Fibroblast of skin of right biceps (primary cell): ENCODE measurements at places on chromosomes 2 and 18.

- DNase-seq, result no peak
These were observed 284.3 kb downstream of the NUP35 start for GRCh38 chr2:183408562-183408961.

GRCh38 chr2:17680119-17680518 is 73.5 kb downstream of the SMC6 start:
- DNase-seq, result no peak

- DNase-seq, result no peak
These were observed 885.3 kb upstream of the CELF4 start for GRCh38 chr18:38450876-38451275.

- peak; percentile 68 for DNase-seq
These were observed 18.8 kb upstream of the HAAO start for GRCh38 chr2:42810971-42811811.

GRCh38 chr2:107627164-107627563 is 199.5 kb upstream of the RGPD4 start:
- DNase-seq, result no peak

- DNase-seq, result no peak
These were observed 8.8 kb upstream of the SNTG2 start for GRCh38 chr2:941871-942270.

GRCh38 chr2:128396500-128396891 is 77.8 kb upstream of the HS6ST1 start:
- DNase-seq, result peak; percentile 81

DNA sequence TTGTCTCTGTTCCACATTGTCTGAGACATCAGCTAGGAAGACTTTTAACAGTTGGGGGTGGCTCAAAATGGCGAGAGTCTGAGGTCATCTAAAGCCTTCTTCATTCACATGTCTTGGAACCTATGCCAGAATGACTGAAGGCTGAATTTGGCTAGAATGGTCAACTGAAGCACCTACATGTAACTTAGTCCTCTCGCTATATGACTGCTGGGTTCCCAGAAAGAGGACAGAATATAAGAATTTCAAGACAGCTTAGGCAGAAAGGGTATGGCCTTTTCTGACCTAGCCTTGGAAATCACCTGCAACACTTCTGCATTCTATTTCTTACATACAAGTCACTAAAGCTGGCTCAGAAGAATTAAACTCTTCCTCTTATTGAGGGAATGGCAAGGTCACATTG is 75.6 kb upstream of the OTX1 start:
- DNase-seq, result no peak

DNA sequence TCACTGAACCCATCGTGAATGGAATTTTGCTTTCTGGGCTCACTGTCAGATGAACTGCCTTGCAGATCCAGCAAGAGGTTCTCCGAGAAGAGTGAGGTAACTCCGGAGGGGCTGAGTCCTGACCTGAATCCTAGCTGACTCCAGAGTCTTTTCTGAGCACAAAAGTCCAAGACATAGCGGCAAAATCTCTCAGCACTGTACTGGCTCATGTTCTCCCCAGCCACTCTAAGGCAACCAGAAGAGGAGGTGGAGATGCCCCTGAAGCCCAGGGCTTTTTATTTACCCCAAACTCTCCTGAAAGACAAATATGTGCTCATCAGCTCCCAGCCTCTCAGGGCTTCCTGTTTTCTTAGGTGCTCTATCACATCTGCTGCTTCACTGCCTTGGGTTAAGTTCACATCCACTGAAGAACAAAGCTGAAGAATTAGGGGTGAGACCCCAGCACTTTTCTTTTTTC is 221.8 kb downstream of the MREG start:
- no peak for DNase-seq

GRCh38 chr2:240089306-240089705 is 36.0 kb upstream of the OR6B3 start:
- DNase-seq, result no peak

DNA sequence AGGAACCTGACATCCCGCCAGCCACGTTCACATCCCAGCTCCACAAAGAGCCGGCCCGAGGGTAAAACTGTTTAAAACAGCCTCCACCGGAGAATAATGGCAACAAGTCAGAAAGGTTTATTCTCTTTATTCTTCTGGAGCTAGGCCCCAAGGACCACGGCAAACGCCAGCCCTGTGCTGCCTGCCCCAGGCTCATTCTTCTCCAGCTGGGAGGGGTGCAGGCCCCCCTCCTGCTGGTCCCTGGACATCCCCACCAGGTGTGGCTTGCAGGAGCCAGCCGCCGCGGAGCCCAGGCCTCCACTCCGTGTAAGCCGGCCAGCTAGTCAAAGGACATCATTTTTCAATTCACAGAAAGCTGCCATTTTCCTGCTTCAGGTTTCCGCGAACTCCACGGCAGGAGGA is 65.8 kb upstream of the SALL3 start:
- no peak for DNase-seq

DNA sequence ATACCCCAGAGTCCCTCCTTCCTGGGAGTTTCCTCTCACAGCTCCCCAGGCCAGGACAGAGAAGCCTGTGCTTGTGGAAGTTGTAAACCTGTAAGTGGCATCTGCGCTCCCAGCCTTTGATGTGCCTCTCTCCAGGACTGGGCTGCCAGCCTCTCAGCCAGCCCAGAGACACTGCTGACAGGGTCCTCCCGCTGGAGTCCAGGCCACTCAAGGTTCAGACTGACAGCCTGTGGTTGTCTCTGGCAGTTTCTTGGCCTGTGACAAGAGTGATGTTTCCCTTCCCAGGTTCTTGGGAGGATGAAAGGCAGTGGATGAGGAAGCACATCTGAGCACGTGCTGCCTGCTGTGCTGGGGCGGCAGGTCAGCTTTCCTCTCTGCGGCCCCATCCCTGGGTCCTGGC is 3.0 kb downstream of the SLC35F6 start:
- DNase-seq, result no peak

- DNase-seq, result peak; percentile 47
These were observed 92.8 kb downstream of the MARCHF4 start for GRCh38 chr2:216279459-216279858.

DNA sequence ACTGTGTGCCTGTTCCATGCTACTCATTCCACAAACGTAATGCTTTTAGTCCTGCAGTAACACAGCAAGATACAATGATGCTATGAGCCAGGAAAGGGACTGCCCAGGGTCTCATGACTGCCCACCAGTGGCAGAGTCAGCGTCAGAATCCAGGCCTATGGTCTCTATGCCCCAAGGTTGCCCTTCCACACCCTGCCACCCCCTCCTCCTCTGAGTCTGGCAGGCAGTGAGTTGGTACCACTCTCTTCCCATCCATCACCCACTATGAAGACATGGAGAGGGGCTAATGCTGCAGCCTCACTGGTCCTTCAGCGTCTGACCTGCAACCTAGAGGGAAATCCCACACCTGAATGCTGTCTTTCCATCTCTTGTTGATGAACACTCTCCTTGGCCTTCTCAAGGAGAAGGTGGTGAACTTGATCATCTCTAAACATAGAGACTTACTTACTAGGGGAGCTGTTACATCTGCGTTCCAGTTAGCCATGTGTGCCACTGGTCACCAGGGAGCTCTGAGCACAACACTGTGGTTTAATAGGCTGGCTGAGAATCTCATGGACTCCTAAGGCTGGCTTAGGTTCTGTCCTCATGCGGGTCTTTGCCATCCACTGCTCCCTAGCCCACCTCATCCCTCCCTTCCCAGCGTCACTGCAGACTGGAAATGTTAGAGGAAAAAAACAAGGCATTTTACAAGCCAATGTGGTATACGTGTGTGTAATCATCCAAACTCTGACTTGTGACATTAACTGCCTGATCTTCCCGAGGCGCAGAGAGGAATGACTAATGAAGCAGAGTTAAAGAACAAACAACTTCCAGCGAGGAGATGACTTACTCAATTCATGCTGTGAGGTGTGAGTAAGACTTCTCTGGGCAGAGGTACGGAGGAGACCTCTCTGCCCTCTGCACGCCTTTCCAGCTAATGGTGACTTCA is 28.8 kb downstream of the STEAP3 start:
- DNase-seq, result peak; percentile 98

DNA sequence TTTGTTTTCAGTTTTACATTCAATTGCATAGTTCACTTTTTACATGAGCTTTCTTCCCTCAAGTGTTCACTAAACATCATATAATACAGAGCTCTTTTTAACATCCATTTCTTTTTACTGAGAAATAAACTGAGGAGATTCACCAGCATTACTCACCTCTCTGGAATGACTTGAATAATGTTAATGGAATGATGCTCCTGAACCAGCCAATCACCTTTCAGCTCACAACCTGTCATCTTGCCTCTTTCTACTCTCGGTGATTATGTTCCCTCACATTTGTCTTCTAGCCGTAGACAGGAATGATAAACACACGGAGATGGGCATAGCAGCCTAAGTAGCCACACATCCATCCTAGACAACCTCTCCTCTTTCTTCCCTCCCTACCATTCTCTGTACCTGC is 301.7 kb downstream of the PAX3 start:
- peak; percentile 93 for DNase-seq

DNA sequence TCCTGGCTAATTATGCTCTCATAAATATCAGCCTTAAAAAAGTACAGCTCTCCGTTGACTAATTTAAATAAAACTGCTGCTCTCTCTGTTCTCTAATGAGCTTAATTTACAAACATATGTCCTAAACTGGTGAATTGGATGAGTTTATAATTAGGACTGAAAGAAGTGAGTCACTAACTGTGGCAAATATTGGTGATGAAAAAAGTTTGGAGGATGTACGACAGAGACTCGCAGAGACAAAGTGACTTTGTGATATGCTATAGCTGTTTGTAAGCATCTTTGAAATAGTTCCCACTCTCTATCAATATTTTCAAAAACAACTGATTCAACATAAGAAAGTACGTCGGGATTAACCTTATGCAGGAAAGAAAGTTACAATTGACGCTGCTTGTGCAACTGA is 138.9 kb upstream of the TMEFF2 start:
- no peak for DNase-seq

- peak; percentile 34 for DNase-seq
These were observed 199.1 kb downstream of the ZFP36L2 start for GRCh38 chr2:43027097-43027873.

DNA sequence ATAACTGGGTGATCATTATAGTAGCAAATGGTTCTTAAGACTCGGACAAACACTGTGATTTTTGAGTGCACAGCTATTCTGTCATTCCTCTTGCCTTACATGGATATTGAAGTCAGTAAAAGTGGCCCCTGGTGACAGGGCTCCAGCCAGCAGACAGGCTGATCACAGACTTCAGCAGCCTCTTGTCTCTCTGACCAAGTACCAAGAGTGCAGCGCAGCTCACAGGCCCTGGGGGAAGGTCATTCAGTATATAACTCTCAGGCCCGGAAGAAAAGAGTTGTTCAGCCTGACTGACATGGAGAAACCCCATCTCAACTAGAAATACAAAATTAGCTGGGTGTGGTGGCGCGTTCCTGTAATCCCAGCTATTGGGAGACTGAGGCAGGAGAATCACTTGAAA is 202.6 kb downstream of the HRH4 start:
- no peak for DNase-seq

DNA sequence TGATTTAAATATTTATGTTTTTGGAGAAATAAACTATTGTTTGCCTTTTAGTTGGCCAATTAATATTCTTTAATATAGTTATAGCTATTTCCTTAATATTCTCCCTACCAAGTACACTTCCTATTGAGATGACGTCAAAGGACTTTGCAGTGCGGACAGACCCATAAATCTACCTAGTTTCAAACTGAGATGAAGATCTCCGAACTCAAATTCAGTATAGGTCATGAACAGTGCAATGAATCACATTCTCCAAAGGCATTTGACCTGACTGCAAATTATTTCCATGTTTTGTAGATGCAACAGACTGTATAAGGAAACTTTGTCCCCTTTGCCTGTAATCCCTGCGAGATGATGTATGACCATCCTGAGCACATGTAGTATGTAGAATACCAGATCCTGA is 342.6 kb upstream of the FIGN start:
- no peak for DNase-seq

DNA sequence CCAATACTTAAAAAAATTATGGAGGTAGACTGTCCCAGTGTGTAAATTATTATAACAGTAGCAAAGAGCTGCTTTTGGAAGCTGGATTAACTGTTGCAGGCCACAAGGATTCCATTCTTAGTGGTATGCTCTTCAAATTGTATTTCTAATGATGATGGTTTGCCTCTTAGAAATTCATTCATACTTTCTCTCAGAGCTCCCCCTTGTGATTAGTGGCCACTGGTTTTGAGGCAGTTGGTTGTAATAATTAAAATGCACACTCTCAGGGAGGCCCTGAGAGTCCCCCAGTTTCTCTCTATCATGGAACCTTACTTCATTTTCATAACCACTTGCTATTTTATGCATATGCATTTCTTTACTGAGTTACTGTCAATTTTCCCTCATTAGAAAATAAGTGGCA is 122.5 kb downstream of the PLA2R1 start:
- DNase-seq, result peak; percentile 31

DNA sequence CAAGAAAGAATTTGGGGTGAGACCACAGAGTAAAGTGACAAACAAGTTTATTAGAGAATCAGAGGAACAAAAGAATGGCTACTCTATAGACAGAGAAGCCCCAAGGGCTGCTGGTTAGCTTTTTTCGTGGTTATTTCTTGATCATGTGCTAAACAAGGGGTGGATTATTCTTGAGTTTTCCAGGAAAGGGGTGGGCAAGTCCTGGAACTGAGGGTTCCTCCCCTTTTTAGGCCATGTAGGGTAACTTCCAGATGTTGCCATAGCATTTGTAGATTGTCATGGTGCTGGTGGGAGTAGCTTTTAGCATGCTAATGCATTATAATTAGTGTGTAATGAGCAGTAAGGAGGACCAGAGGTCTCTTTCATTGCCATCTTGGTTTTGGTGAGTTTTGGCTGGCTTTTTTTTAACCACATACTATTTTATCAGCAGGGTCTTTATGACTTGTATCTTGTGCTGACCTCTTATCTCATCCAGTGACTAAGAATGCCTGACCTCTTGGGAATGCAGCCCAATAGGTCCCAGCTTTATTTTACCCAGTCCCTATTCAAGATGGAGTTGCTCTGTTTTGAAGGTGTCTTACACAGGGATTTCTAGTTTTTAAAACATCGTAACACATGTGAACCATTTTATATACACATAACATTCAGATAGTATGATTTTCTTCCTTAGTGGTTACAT is 77.8 kb downstream of the MYO1B start:
- no peak for DNase-seq

- no peak for DNase-seq
These were observed 144.1 kb upstream of the SETBP1 start for GRCh38 chr18:44536619-44537018.

GRCh38 chr2:164109006-164109405 is 373.2 kb upstream of the FIGN start:
- no peak for DNase-seq

GRCh38 chr2:121804340-121804739 is 48.9 kb downstream of the TSN start:
- peak; percentile 49 for DNase-seq

GRCh38 chr2:70094171-70094977 is 7.1 kb downstream of the PCBP1 start:
- DNase-seq, result no peak

- DNase-seq, result no peak
These were observed 176.3 kb upstream of the DSEL start for GRCh38 chr18:67692811-67693210.

GRCh38 chr2:81706856-81707255 is 1402.3 kb upstream of the LRRTM1 start:
- no peak for DNase-seq
